CD4-positive, alpha-beta T cell treated with Interleukin-10 for 1 hour (primary cell): ENCODE measurements at places on chromosomes 5 and 9.
A peak's percentile ranks its signal among the peaks of the same experiment; 100 is the strongest.

DNA sequence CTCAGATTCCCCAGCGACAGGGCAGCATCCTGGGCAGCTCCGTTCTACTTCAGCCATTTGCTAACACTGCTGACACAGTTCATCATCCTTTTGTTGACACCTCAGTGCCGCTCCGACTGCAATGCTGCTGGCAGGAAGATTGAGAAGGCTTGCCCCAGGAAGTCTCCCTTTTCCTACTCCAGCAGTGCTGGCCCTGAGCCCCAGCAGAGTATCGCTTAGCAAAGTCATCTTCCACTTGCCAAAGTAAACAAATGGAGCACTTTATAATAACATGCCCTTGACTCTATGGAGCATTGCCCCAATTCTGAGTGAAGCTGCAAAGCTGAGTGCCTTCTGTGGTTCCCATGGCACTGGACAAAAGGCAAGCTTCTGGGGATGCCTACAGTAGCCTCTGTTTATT is 32.2 kb downstream of the PRLR start:
- no peak for DNase-seq

DNA sequence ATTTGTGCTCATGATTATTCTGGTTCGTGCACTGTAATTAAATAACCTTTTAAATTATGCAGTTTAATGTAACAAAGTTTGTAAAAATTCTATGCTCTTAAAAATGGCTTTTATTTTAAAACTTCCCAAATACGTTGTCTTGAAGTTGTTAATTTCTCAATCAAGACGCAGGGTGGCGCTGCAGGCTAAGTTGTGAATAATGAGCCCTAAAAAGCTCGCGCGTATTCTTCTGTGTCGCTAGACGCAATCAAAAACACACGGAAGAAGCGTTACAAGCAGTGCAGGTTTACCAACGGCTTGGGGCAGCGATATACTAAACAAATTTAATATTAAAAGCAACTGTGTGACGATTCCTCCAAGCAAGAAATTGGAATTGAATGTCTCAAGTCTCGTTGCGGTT is at the start of gene PCDHB4:
TSS of gene PCDHB4 (plus strand) at position 256 of the 400 bp plus-strand sequence. CDS start 181 bp downstream, outside the sequence.
- no peak for DNase-seq

DNA sequence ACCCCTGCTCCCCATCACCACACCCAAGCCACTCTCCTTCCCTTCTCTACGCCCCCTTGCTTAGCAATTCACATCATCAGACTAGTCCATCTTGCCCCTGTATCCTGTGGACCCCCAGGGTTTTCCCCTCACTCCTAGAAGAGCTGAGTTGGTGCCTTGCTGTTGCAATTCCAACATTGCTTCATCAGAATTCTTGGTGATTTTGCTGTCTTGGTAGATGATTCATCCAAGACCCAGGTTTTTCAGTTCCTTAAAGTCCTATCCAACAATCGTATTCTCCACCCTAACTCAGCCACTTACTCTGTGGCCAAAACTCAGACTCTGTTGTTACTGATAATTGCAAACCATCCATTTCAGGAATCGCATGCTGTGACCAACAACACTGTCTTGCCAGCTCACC is 21.4 kb upstream of the CCNJL start:
- DNase-seq = no peak

DNA sequence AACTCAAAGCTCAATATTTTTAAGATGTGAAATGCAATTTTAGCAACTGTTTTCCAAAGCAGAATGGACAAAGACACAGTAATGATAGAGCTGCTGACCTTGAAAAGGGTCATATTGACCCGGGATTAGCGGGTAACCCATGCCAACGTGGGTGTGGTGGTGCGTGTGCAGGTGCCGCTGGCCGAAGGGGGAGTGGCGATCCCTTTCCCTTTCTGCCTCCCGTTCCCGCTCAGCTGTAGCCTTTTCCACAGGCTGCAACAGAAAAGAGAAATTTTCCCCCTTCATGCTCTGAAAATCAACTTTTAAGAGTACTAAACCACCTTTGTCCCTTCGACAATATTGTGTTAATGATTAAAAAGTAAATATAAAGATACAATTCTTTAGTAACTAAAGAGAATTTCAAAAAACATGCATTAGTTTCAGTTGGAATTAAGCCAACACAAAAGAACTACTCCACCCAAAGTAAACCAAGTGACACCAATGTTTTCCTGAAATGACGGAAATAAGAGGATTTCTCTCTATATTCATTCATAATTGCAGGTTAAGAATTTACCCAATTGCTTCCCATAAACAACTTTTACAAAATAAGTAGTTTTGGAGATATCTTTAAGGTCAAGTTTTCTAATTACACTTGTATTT is 105.2 kb downstream of the ZNF608 start:
- DNase-seq = no peak

GRCh38 chr5:96150007-96150406 is 188.4 kb upstream of the ELL2 start:
- no peak for DNase-seq

DNA sequence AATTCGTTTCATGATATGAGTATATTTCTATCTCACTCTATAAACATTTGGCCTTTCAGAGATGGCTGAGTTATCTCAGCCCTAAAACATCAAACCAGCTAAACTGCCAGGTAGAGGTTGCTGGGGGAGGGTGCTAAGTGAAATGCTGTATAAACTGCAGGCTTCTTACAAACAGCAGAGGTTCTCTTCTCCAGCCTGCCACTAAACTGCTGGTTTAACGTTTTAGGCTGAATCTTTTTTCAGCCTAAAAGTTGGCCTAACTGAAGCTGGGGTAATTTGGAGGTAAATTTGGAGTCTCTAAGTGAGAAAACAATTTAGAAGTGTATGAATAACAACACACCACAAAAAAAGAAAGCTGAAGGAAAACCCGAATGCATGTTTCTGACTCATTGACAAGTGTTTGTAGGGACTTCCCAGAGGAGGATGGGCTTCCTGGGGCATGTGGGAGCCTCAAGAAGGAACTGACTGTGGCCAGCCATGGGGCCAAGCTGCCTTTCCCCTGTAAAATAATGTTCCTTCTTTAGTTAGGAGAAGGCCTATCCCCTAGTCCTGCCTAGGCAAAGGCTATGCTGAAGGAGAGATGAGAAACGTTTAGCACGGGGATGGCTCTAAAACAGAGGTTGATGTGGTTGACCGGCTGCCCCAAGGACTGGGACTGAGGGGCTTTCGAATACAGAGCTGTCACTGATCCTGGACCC is 44.3 kb downstream of the SLC28A3 start:
- peak; percentile 49 for DNase-seq

DNA sequence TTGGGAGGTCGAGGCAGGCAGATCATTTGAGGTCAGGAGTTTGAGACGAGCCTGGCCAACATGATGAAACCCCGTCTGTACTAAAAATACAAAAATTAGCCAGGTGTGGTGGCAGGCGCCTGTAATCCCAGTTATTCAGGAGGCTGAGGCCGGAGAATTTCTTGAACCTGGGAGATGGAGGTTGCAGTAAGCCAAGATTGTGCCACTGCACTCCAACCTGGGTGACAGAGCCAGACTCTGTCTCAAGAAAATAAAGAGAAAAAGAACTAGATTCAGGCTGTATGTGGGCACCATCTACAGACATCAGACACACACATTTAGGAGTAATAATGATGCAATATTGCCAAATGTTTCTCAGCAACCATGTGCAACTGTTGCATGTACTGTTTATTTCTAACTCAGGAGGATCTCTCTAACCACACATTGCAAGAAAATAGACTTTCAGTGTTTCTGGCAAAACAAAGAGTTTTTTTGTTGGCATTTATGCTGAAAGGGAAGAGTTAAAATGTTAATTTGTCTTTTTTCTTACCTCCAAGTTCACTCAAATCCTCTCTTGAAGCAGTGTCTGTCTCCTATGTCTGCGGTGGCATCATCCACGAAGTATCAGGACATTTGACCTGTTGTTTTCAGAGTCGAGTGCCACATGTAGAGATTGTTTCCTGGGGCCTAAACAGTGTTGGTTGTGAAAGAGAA is 5.1 kb upstream of the ORM1 start:
- DNase-seq = no peak

- peak; percentile 58 for DNase-seq
Observed at GRCh38 chr9:111482694-111483438, 1.3 kb downstream of the ECPAS start.

DNA sequence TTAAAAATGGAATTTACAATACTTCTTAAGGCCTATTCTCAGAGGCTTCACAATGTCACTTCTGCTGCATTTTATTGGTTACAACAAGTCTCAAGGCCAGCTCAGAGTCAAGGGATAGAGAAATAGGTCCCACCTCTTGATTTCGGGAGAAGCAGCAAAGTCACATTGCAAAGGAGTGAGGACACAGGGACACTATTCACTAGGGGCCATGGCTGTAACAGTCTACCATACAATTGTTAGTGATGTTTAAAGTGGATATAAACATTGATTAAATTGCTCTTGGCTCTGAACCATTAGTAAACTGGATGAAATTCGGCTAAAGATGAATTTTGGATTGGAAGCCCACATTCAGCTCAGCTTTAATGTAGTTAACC is 21.7 kb upstream of the CMBL start:
- DNase-seq = no peak

GRCh38 chr5:72692231-72692637 is 124.2 kb upstream of the TNPO1 start:
- DNase-seq = no peak

GRCh38 chr9:36937951-36938350 is 96.1 kb downstream of the PAX5 start:
- DNase-seq = no peak

GRCh38 chr9:136385015-136385414 is 11.5 kb upstream of the CARD9 start:
- peak; percentile 46 for DNase-seq

- DNase-seq = no peak
Observed at GRCh38 chr5:94173100-94173499, 431.7 kb upstream of the POU5F2 start.

DNA sequence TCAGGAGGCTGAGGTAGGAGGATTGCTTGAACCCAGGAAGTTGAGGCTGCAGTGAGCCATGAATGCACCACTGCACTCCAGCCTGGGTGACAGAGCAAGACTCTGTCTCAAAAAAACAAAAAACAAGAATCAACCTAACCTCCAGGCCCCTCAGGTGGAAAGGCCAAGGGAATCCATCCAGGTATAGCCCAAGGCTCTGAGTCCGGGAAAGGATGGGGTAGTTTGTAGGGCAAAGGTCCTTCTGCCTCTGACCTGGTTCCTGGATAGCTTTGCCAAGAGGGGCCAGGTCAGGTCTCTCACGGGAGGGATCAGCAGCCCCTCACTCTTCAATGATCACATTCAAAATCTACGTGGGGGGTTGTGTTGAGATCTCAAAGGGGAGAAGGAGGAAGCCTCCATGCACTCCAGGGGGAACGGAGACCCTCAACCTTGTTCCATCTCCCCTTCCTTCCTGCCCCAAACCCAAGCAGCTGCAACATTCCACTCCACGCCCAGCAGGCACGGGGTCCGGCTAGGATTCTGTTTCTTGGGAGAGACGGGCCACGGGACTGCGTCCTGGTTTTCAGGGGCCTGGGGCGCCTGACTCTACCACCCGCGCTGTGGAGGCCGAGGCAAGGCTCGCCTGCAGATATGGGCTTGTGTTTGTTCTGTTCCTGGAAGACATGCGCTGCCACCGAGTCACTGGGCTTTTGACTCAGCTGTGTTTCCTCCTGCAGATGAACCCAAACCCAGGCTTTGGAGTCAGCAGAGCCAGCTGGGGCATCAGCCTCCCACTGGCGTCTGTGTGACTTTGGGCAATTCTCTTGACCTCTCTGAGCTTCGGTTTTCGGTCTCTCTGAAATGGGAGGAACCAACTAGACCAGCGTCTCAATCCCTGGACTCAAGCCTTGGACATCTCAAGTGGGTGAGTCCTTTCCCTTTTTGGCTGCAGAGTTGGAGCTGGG is 35.5 kb downstream of the PLPP7 start:
- no peak for DNase-seq

GRCh38 chr5:67467110-67467509 is 270.5 kb upstream of the CD180 start:
- no peak for DNase-seq

DNA sequence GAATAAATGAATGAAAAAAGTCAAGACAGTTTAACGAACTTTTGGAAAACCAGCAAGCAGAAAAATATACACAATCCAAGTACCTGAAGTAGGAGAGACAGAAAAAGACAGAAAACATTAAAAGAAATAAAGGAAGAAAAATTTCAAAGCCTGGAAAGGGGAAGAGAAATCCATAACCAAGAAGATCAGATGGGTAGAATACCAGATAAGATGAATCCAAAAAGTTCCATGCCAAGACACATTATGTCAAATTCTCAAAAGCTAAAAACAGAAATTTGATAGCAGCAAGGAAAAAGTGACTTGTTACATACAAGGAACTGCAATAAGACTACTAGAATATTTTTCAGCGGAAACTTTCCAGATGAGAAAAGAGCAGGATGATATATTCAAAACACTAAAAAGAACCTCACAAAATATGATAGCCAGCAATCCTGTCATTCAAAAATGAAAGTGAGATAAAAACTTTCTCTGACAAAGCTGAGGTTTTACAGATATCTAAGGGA is 7.6 kb upstream of the ZNF300 start:
- no peak for DNase-seq

GRCh38 chr9:123727332-123727731 is 202.6 kb downstream of the DENND1A start:
- DNase-seq = no peak

DNA sequence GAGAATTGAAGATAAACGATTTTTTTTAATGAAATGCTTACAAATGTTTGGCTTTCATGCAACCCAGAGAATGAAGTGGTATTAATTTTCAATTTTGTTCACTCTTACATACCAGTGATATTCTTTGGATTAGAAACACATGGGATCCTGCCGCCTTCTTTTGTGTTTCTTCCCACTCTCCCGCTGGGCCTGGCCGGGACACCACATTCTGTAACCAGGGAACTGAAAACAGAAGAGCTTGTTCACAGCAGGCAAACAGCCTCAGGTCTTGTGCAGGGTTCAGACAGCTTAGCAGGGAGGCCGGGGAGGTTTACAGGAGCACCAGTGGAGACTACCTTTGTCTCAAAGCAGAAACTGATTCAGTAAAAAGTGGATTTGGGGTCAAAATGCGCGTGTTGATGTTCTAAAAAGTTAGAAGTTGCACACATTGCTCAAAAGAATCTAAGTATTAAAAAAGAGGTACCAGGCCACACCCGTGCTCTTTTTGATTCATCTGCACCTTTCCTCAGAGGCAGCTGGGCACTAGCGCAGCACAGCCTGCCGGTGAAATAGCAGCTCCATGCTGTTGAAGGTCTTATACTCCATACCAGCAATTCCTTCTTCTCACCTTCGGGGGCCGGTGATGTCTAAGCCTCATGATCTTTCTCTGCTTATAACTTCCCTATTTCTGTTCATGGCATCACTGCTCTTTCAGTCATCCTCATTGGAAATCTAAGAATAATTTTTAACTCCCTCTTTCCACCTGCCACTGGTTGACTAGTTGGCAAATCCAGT is 67.1 kb downstream of the GRAMD2B start:
- DNase-seq = no peak

- DNase-seq = no peak
Observed at GRCh38 chr9:26462751-26463150, 429.9 kb downstream of the CAAP1 start.

DNA sequence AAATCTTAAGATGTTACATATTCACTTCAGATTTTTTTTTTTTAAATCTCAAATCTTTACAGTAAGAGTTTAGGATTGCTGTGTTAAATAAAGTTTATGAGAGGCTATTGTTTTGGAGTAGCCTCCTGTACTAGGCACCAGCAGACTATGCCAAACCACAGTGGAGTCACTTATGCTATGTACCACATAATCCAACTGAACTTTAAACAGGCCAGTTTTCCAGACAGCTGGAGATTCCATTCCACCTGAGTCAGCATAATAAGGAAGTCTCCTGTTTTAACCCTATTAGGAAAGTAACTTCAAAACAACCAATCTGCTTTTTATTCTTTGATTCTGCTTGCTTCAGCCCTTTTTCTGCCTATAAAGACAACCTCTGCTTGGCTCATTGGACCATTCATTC is 205.2 kb downstream of the CSNK1G3 start:
- no peak for DNase-seq

GRCh38 chr5:88555674-88556073 is 287.0 kb upstream of the TMEM161B start:
- no peak for DNase-seq
